Transverse colon (tissue), 4 donors: ENCODE measurements at places on chromosomes 16 and 17. TPM values are rescaled to one million over a fixed set of nuclear protein-coding genes. Genes with fewer than 3 reads are reported as not detected.

TBC1D16 gene
- total RNA-seq: 12.3 TPM

DNA sequence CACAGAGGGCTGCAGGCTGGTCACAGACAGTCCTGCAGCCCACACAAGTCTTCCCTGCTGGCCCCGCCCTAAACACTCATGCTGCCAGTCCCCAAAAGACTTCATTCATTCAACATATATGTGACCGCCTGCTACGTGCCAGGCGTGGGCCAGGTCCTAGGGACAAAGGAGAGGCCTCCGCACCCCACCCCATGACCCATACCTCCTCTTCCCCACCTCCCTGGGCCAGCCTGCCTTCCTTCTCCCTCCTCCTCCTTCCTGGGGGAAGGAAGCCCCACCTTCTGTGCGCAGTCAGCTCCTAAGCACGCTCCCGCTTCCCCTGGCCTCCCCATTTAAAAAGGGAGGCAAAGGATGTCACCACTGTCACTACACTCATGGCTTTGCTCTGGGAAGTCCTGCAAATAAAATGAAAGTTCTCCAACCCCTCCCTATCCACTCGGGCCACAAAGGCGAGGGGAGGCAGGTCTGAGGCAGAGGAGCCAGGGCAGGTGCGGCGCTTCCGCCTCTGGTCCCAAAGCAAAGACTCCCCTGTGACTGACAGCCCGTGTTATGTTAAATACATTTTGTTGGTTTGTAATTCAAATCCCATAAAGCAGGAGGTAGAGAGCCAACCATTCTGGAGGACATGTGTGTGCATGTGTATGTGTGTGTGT is 9.0 kb downstream of the DNAAF8 start:
- H3K27me3 ChIP-seq: no peaks in the 10 kb centered on the region
- no peaks in the 10 kb centered on the region for H3K36me3 ChIP-seq
- peak; percentile 38 for DNase-seq

GRCh38 chr16:877242-878071 is 76.9 kb upstream of the GNG13 start:
- DNase-seq: no peak
- H3K36me3 ChIP-seq: no peaks in the 10 kb centered on the region
- H3K4me3 ChIP-seq: no peak overlapping the region
- H3K27ac ChIP-seq: no peak overlapping the region

DNA sequence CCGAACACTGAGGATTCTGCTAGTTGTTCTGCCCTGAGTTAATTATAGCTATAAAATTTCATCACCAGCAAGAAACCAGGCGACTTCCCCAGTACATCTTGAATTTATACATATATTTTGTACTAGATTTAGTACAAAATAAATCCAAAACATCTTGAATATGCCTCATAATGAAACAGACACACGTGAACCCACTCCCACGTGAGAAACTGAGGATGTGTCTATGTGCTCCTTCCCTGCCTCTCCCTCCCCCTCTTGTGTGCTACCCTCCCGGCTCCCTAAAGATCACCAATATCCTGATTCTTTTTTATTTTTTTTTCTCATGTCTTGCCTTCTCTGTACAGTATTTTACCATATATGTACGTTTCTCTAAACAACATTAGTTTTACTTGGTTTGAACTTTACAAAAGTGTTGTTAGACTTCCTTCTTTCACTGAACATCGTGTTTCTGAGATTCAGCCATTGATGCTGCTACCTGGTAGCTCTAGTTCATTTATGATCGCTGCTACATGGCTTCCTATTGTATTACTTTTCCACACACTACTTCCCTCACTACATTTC is 1.1 kb upstream of the LCMT1 start:
- peaks cover 61% of the 10 kb centered on the region for H3K4me1 ChIP-seq
- peak; percentile 24 for DNase-seq
- peak overlapping the region; percentile 91 for H3K27ac ChIP-seq
- no peaks in the 10 kb centered on the region for H3K27me3 ChIP-seq
- H3K4me3 ChIP-seq: peak overlapping the region; percentile 54

- no peak overlapping the region for H3K4me3 ChIP-seq
- H3K27me3 ChIP-seq: no peaks in the 10 kb centered on the region
- no peaks in the 10 kb centered on the region for H3K4me1 ChIP-seq
- H3K36me3 ChIP-seq: no peaks in the 10 kb centered on the region
- no peak overlapping the region for H3K27ac ChIP-seq
- DNase-seq: no peak
Measured at GRCh38 chr16:19328364-19328763, 42.8 kb downstream of the CLEC19A start.

DNA sequence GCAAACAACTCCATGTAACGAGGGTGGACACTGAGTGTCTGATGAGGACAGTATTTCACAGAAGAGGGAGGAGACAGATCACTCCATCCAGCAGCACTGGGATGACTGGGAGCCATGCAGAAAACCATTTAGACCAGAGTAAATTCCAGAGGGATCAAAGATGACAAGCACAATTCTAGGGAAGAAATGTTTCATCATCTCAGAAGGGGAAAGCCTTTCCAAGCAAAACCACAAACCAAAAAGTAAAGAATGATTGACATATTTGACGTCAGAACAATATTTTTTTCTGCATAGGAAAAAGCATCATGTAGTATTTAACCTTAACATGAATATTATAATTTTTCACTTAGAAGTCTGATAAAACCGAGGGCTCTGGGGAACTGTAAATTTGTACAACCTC is 4.8 kb downstream of the DNASE1 start:
- H3K36me3 ChIP-seq: no peaks in the 10 kb centered on the region
- DNase-seq: no peak
- H3K27me3 ChIP-seq: no peaks in the 10 kb centered on the region
- no peak overlapping the region for H3K4me3 ChIP-seq

DNA sequence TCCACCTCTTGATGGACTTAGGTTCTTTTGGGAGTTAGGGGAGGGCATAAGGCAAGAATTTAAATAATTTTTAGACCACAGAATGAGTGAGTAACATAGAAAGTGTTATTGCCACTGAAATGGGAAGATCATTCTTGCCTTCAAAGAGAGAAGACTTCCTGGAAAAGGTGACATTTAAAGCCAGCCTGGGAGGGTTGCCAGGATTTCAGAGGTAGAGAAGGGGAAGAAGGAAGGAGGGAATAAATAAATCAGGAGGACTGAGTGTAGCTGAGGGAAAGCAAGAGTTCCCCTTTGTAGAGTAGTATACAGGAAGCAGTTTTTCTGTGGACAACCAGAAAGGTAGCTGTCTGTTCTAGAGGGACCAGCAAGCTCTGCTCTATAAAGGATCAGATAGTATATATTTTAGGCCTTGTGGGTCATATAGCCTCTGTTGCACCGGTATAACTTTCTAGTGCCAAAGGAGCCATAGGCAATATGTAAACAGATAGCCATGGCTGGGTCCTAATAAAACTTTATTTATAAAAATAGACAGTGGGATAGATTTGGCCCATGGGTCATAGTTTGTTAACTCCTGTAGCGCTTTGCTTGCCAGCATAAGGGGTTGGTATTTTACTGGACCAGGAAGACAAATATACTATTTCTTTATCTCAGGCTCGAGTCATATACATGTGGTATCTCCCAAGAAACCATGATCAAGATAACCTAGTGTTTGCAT is 147.2 kb upstream of the CACNG5 start:
- no peaks in the 10 kb centered on the region for H3K36me3 ChIP-seq
- no peak overlapping the region for H3K4me3 ChIP-seq
- no peaks in the 10 kb centered on the region for H3K27me3 ChIP-seq
- peak; percentile 58 for DNase-seq
